ENCODE measurements at places on chromosomes 6 and 20.

GRCh38 chr6:1554476-1555310, 55.0 kb upstream of the FOXC1 start:
- peak; percentile 69 for DNase-seq

GRCh38 chr20:56454754-56455153, 13.7 kb upstream of the RTF2 start:
- DNase-seq, result no peak

DNA sequence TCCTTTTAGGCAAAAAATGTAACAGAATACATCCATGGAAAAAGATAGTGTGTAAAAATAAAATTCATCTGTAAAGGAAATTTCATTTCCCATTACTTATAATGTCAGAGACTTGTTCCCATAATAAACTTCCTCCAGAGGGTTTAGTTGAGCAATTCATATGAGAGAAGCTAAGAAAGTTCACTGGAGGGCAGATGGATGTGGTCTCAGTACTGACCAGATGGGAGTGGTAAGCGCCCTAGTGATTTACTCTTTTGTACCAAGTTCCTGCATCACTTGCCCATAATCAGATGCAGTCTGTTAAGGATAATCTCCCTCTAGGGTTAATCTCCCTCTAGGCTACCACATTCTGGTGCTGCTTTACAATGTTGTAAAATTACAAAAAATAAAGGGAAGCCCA, 61.7 kb downstream of the ESF1 start:
- no peak for DNase-seq

- DNase-seq, result peak; percentile 43
Measured at GRCh38 chr6:107488875-107489635, 862 bp upstream of the SOBP start.

DNA sequence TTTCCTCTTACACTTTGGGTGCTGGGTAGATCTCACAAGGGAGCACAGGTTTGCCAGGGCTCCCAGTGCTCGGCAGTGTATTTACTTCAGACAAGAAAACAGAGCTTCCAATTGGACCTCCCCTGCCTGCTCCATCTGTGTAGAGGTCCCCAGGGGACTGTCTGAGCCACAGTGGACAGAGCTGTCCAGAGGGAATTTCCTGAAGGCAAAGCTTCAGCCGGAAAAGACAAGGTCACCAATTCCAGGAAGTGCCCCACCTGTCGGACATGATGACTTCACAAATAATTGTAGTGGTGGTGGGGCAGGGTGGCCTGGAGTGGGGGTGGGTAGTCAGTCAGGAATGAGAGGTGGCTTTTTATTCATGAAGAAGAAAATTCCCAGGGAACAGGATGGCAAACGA, 18.6 kb downstream of the ADGRF5 start:
- peak; percentile 10 for DNase-seq

GRCh38 chr20:61775423-61775822, 290.3 kb downstream of the TAF4 start:
- DNase-seq, result no peak

DNA sequence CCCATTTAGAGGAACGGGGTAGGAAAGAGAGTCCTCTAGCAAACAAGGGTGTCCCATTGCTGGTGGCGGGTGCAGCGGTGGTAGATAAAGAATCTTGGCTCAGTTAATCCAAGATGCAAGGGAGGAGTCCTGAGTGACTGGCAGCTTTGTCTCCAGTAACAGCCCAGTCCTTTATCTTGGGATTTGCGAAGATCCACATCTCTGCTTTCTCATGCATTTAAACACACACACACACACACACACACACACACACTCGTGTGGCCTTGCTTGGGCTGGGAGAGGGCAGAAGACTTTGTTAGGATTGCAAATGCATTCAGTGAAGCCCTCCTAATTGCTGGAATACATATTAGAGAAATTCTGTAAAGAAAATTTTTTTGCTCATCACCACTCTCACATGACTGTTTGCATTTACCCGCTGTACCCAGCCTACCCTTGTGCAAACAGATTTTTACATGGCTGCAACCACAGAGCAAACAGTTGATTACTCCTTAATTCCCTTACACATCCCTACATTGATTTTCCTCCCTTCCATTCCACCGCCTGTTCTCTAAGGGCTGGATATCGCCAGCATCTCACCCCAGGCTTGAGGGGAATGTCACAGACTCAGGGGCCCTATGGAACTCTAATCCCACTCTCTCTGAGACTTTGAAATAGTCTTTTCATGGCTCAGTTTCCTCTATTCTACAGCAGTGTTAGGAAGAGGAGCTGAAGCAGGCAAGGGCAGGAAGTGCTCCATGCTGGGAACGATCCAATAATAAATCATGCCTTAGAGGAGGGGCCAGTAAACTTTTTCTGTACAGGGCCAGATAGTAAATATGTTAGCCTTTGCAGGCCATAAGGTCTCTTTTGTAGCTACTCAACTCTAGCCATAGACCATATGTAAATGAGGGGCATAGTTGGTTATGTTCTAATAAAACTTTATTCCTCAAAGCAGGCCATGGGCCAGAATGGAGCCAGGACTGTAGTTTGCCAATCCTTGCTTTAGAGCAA, 3.5 kb downstream of the C6orf132 start:
- no peak for DNase-seq

DNA sequence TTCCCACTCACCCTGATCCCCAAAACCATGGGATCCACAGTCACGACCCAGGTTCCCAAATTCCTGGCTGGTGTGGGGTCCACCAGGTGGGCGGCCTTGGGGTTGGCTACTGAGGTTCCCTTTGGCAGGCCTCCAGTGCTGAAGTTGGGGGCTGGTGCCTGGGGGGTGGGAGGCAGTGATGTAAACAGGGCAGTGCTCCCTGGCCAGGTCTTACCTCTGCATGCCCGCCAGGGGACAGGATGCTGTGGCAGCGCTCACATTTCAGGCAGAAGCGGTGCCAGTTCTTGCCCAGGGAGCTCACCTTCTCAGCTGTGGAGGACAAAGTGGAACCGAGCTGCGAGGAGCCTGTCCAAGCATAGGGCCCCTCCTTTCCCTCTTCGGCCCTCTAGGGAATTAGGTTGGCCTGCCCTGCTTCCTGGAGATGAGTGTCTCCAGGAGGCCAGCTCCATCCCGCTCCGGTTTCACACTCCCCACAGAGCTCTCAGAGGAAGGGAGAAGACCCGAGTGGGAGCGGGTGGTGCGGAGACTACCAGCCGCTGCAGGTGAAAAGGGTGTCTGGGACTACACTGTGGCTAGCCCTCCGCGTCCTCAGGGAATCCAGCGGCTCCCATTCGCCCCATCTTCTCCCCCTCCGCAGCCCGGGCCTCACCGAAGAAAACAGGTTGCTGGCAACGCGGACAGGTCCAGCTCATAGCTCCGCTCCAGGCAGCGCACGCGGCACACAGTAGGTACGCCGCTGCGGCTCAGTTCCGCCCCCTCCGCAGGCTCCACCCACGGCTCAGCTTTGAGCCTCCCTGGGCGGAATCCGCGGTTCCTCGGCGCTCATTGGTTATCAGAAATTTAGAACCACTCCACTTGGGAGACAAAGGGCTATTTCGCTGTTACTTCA, at the start of gene CRIP3:
CRIP3 (minus strand) TSS at position 726 of the 889 bp plus-strand sequence; CDS start at position 692, 34 bp downstream.
- peak; percentile 54 for DNase-seq

- DNase-seq, result peak; percentile 56
Measured at GRCh38 chr20:18632196-18632789, 44.4 kb downstream of the DTD1 start.

DNA sequence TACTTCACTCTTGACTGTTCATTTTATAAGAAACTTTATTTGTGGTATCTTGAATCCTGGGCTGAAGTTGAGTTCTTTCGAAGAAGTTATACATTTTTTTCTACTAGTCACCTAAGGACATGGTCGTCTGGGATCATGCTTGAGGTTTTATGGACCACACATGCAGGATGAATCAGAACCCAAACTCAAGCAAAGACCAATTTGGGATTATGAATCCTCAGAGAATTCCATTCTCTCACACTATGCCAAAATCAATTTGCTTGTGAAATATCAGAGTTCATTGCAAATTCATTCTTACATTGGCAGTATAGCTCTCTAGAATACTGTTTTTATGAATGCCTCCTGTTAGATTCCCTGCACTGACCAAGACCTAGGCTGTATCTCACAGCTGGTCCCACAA, 114.3 kb upstream of the HDAC2 start:
- no peak for DNase-seq

Data from thyroid gland (tissue), 4 donors.